ENCODE measurements at places on chromosomes 2 and 18. TPM values are rescaled to one million over a fixed set of nuclear protein-coding genes. Genes with fewer than 3 reads are reported as not detected.
A peak's percentile ranks its signal among the peaks of the same experiment; 100 is the strongest.

- DNase-seq: peak; percentile 34
Observed at GRCh38 chr2:232103140-232103737, 141.7 kb downstream of the DIS3L2 start.

GRCh38 chr2:88199912-88200682, 30.0 kb downstream of the THNSL2 start:
- no peak for DNase-seq

DNA sequence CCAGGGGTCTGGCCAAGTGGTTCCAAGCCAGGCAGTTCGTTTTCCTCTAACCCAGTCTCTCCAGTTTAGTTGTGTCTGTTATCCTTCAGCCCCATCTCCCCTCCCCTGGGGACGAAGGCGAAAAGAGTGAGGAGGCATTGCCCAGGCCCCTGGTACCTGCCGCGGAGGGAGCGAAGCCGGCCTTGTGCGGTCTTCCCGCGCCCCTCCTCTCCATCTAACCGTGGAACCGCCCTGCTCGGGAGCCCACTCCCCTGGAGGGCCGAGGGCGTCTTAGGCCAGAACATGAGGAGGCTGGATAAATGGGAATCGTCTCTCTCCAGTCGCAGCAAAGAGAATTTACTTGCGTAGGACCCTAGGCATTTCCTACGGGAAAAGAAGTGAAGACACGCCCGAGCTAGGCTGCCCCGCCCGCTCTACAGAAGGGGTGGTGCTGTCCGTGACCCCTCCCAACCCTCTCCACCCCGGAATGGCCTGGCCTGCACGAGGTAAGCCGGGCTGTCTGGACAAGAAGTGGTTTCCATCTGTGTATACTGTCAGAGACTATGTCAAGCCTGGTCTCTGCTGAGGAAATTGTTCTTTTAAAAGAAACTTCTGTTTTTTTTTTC, 156.2 kb downstream of the MIB1 start:
- DNase-seq: no peak

- peak; percentile 97 for DNase-seq
Observed at GRCh38 chr2:133886735-133887675, 318.7 kb upstream of the NCKAP5 start.

DNA sequence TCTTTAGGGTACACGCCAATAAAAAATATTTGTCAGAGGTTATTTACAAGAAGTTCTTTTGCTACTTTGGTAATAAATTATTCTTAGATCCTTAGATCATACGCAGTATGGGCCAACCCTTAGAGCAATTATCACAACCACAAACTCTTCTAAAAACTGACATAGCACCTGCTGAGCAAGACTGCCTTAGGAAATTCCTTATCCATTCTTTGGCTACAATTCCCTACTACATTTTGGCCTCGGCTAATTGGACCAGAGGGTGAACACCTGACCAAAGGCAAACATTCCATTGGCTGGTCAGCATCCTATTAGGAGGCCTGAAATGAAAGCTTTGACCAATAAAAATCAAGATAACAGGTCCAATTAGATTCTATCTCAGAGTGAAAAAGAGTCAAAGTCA, 147.6 kb upstream of the CCDC68 start:
- DNase-seq: no peak

GRCh38 chr18:37657493-37657892, 91.9 kb upstream of the CELF4 start:
- no peak for DNase-seq

DNA sequence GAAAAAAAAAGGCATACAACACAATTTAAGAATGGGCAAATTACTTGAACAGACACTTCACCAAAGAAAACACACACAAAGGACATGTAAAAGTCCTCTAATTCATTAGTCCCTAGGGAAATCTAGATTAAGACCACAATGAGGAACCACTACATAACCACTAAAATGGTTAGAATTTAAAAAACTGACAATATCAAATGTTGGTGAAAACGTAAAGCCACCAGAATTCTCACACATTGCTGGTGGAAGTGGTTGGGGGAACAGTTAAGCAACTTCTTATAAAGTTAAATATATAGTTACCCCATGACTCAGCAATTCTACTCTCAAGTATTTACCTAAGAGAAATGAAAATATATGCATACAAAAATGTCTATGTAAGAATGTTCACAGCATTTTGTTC, 11.8 kb downstream of the RTN4 start:
- DNase-seq: no peak

DNA sequence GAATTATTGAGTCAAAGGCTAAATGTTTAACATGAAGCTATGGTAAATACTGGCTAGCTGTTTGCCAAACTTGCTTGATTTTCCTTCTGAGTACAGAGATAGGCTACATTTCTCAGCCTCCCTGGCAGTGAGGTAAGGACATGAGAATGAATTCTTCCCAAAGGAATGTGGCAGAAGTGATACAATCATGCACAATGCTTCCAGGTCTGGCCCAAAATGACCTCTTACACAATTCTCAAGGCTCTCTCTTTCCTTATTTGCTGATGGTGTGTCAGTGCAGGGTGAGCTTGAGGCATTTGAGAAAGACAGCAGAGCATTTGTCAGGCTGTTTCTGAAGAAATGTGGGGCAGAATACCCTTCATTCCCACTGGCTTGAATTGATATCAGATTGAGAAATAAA, 95.6 kb upstream of the NABP1 start:
- no peak for DNase-seq

DNA sequence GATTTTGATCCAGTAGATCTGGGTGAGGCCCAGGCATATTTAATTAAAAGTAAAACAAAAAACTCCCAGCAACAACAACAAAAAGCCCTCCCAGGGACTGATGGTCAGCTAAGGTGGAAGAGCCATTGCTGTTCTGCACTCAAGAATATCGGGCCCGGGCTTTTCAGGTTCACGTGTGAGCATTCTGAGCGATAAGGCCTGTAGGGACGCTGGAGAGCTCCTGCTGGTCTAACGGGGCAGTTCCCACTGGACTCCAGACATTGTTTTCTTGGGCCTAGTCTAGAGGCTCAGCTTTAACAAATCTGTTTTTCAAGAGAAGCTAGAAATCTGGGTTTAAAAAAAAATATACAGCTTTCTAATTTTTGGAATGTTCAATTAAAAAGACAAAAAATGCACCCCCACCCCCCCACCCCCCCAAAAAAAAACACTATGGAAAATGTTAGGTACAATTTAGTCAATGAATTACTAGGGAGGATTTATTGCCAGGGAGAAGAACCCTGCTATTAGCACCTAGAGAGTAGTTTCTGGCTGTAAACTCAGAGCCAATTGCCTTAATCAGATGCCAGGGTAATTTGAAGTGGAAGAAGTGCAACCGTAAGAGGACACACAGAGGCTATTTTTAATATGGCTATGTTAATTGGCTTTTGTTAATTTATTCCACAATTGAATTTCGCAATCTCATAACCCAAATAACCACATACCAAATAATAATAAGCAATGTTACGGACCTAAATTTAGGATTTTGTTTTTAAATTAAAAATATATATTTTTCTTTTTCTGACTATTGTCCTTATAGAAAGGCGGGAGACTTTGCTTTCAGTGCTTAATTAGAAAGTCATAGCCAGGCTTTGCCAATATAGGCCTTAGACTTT, 78.9 kb downstream of the MAP4K4 start:
- DNase-seq: peak; percentile 59

- no peak for DNase-seq
Observed at GRCh38 chr18:79259218-79259617, 136.5 kb upstream of the NFATC1 start.

- no peak for DNase-seq
Observed at GRCh38 chr2:121034551-121034950, 250.5 kb downstream of the TFCP2L1 start.

DNA sequence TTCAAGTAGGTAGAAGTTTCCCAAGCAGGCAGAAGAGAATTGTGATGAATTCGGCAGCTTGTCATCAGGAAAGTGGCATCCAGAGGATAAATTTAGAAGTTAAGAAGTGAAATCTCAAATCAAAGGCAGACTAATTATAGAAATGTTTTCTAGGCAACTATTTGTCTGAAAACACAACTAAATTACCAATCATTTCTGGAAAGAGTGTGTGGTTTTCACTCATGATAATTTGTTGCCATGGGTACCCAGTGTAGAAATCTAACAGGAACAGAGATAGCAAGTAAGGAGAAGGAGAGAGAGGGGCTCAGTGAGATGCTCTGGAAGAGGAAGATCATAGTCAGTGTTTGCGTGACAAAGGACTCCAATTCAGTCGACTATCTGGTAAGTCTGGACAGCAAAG, 208.1 kb downstream of the NCKAP5 start:
- no peak for DNase-seq

DNA sequence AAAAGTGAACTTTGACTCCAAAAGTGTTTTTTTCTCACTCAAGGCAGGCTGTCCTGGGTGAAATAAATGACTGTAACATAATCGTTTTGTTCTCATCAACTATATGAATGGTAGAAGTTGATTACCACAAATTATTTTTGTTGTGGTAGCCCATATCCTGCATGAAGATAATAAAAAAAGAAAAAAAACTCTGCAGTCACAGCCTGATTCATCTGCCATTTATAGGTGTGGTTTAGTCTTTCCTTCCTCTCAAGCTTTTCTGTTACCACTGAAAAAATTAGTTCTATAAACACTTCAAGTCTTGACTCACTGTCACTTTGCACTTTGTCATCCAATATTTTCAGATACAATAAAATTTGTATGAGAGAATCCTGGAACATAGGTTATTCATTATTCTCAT, 522.0 kb downstream of the PLCL1 start:
- no peak for DNase-seq

GRCh38 chr2:197614532-197614931, 60.9 kb downstream of the RFTN2 start:
- no peak for DNase-seq

DNA sequence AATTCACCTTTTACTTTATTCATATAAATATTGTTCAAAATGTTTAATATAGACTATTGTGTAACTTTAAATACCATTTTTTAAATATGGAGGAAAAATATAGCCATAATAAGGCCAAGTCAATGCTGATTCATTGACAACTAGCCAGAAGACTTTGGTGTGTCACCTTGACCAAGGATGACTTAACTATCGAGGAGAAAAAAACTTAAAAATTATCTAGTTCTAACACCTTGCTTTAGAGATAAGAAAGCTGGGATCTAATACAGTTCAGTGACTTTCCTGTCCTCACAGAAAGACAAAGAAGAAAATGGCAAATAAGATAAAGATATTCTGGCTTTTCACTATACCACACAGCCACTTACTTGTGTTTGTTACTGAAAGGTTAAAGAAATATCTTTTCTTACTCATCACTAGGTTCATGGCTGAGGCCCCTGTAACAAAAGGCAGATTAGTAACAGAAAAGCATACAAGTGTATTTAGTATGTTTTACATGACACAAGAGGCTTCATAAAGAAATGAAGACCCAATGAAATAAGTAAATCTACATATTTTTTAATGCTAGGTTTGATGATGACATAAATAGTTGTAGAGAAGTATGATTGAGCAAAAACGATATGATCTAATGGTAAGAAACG, 65.9 kb upstream of the LRRTM1 start:
- no peak for DNase-seq

The ATG4B gene
- 118 TPM for total RNA-seq

The BOK gene
- total RNA-seq: 36.3 TPM

The LOXHD1 gene
- total RNA-seq: not detected

The SCN7A gene
- not detected for total RNA-seq

The CPS1 gene
- total RNA-seq: 12.8 TPM

The OSBPL6 gene
- total RNA-seq: 3.4 TPM

The GALNT14 gene
- not detected for total RNA-seq

The ARHGAP25 gene
- total RNA-seq: not detected

The BMP10 gene
- not detected for total RNA-seq

The MC2R gene
- not detected for total RNA-seq

All from G401 (cell line).